NCI-H446 treated with DMSO at 0.1 percent for 48 hours (cell line): ENCODE measurements at places on chromosomes 5 and 9.
A peak's percentile ranks its signal among the peaks of the same experiment; 100 is the strongest.

GRCh38 chr5:42467981-42468524 is 44.8 kb downstream of the GHR start:
- no peak for DNase-seq

DNA sequence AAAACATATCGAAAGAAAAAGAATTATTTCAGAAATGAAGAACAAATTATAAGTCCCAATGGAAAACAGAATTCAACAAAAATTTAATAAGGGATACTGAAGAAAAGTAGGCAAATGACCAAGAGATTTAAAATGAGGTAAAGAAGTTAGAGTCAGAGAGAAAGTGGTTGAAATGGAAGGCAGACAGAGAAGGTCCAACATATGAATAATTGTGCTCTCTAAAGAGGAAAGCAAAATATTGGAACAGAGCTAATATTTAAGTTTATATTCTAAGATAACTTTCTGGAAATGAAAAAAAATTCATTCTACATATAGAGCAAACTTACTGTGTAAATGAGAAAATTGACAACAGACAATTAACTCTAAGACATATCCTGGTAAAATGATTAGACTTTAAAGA is 94.1 kb downstream of the PTCH1 start:
- no peak for DNase-seq

- no peak for DNase-seq
These were observed 260.8 kb upstream of the PPP1R2B start for GRCh38 chr5:156589104-156589945.

GRCh38 chr5:174293481-174293880 is 248.0 kb downstream of the NSG2 start:
- no peak for DNase-seq

- DNase-seq: no peak
These were observed 10.4 kb downstream of the DNAH5 start for GRCh38 chr5:13934125-13934524.

DNA sequence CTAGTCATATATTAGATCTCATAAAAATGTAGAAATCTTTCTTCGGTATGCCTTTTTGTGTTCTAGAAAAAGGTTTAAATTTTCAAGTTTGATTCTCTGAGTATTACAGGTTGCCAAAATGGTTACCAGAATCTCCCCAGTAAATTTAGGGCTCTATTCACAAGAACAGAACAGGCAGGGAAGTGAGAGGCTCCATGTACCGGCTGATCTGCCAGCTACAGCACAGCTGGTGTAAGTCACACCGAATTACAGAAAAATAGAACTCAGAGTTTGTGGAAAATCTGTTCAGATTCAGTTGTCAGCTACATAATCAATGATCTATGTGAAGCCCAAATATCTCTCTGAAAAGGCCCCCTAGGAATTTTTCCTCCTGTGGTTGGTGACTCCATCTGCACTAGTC is 10.5 kb downstream of the FAM81B start:
- DNase-seq: no peak

DNA sequence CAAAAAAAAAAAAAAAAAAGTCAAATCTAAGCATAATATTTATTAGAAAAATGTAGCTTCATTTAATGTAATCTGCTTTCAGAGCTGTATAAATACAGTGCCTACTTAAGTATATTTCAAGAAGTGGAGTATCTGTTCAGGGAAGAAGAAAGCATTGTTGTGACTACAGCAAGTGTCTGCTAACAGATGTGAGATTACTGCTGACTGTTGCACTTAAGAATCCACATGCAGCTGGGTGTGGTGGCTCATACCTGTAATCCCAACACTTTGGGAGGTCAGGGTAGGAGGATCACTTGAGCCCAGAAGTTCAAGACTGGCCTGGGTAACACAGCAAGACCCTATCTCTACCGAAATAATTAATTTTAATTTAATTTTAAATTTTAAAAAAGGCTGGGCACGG is 19.0 kb downstream of the KDM3B start:
- no peak for DNase-seq

DNA sequence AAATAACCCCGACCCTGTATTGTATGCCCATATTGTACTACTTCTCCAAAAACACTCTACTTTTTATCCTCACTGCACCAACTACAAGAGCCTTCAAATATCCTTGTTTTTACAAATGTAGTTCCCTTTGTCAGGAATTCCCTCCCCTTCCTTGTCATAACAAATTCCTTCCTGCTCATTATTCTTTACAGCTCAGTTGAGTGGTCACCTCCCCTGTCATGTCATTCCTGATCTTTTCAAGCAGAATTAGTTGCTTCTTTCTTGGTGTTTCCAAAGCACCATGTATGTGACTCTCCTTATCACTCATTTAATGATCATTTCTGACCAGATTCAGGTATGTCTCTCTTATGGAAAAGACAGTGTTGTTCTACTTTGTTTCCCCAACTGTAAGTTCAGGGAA is 194.2 kb upstream of the SMC2 start:
- no peak for DNase-seq

- no peak for DNase-seq
These were observed 73.4 kb upstream of the MEF2C start for GRCh38 chr5:88956416-88956815.

- DNase-seq: no peak
These were observed 19.6 kb downstream of the ROR2 start for GRCh38 chr9:91930475-91930874.

DNA sequence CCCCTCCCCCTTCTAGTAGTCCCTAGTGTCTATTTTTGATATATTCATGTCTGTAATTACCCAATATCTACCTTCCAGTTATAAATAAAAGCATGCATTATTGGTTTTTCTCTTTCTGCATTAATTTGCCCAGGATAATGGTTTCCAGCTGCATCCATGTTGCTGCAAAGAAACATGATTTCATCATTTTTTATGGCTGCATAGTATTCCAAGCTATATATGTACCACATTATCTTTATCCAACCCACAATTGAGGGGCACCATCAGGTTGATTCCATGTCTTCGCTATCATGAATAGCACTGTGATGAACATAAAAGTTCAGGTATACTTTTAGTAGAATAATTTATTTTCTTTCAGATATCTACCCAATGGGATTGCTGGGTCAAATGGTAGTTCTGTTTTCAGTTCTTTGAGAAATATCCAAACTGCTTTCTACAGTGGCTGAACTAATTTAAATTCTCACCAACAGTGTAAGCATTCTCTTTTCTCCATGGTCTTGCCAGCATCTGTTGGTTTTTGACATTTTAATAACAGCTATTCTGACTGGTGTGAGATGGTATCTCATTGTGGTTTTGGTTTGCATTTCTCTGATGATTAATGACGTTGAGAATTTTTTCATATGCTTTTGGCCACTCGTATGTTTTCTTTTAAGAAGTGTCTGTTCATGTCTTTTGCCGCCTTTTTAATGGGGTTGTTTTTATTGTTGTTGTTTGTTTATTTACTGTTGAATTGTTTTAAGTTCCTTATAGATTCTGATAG is 746.1 kb upstream of the MEF2C start:
- no peak for DNase-seq

- DNase-seq: no peak
These were observed 494.6 kb downstream of the ENC1 start for GRCh38 chr5:74145951-74146350.

DNA sequence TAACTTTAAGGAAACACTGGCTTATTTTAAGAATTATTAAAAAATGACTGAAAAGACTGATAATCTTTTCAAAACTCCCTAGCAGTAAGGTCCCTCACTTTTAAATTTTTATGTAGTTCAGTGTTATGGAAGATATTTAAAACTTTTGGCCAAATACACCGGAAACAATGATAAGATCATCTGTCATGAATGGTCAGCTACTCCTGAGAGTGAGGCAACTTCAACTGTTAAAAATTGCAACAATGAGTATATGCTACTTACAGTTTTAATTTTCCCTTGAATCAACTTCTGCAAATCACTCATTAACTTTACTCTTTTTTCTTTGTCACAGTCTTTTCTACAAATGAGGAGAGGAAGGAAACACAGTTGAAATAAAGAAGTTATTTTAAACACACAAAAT is 10.8 kb downstream of the PUM3 start:
- DNase-seq: no peak

DNA sequence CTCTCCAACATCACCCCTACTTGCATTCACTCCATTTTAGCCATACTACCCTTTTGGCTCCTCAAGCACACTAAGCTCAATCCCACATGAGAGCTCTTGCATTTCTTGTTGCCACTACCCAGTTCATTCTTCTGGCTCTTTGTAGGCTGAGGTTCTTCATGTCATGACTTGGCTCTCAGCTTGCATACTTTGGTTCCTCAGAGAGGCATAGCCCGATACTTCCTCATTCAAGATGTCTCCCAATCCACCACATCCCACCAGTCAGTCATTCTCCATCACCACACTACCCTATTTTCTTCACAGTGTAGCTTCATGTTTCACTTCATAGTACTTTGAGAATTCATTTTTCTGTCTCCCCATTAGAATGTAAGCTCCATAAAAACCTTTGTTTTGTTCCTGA is 116.7 kb downstream of the NR6A1 start:
- DNase-seq: no peak

GRCh38 chr5:31156631-31157160 is 36.8 kb upstream of the CDH6 start:
- DNase-seq: no peak

DNA sequence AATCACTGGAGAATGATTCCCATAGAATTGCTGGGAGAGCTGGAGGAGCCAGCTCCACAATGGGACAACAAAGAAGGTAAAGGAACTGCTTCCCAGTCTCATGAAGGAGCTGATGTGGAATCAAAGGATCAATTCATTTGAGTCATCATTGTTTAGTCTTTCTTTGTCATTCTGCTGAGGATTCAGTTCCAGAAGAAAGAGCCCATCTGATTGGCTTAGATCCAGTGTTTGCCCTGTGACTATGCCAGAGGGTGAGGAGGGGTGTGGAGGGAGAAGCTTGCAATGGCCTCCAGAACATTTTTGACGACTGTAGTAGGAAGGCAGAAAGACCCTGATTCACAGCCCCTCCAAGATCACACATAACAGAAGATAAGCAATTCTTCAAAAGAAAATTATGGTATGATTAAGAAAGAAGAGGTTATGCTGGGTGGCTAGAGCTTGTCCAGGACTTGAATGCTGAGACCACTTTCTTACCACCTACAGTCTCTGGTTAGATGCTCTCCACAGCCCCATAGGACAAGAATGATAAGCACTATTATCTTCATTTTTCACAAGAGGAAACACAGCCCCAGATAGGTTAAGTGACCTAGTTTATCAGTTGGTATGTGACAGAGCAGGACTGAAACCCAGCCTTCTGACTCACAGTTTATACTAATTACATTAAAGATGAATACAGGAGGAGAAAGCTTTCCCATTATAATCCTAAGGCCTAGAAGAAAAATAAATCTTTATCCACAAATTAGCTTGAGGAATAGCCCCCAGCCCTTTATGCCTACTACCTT is 363.1 kb downstream of the PRELID2 start:
- DNase-seq: no peak

DNA sequence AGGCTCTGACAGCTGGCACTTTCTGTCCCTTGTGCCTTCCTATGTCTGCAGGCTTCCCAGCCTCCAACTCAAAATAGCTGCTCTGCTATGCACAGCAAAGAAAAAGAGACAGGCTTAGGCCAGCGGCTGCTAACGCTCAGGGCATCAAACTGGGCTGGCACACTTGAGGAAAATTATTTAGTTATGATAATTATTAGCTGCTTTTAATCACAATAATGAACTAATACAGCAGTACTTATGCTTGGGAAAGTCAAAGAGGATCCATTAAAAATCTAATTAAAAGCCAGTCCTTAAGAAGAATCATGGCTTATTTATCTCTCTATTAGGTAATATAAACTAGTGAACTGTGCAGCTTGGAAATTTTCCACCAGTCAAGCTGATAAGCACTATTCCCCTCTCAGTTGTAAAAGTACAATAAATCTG is 233.2 kb downstream of the SLIT3 start:
- no peak for DNase-seq

GRCh38 chr5:150609843-150610584 is 30.4 kb upstream of the SYNPO start:
- DNase-seq: no peak

- DNase-seq: no peak
These were observed 7.7 kb upstream of the TTC23L start for GRCh38 chr5:34831303-34831702.

DNA sequence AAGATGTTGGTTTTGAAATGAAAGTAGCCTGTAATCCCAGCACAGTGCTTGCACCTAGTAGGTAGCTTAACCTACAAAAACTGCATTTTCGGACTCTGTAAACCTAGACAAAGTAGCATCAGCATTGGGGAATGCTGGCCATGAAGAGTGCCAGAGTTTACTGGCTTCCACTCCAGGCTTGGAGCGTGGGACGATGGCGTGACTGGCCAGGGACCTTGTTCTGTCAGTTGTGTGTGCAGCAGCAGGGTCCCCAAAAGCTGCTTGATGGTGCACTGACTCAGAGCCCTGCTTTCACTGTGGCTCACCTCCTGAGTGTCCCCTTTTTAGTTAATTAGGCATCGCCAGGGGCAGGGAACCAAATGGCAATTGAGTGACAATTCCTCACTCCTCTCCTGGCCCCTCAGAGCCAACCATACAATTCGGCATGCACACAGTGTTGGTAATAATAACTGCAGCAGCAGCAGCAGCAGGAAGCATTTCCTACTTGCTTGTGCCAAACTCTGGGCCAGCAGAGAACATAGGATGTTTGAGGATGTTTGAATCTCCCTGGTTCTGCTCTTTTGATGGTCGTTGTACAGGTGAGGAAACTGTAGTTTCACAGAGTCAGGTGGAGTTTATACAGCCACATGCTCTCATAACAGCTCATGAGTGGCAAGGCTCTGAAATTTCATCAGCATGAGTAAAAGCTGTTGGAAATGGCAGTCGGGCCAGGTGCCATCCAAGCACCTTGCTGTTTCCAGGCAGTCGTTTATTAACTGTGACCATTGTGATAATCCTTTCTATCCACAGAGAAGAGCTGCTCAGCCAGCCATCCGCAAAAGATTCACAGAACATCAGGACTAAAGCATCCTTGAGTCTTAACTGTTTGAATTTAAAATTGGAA is 4.2 kb downstream of the UBE2QL1 start:
- DNase-seq: no peak

- DNase-seq: no peak
These were observed 182.5 kb downstream of the GAS1 start for GRCh38 chr9:86764671-86765343.

DNA sequence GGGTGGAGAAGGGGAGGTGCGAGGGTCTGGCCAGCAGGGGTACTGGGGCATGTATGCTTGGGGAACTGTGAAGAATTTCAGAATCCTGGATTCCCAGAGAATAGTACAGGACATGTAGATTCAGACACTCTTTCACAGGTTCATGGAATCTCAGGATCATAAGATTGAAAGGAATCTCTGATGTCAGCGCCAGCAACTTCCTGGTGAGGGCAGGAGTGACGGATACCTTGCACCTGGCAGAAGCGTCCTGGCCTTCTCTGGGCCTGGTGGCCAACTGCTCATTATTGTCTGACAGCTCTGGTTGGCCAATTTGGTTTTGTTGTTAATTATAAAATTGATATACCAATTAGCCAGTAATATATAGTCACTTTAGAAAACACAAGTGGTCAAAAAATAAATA is 6.9 kb downstream of the GM2A start:
- DNase-seq: no peak

DNA sequence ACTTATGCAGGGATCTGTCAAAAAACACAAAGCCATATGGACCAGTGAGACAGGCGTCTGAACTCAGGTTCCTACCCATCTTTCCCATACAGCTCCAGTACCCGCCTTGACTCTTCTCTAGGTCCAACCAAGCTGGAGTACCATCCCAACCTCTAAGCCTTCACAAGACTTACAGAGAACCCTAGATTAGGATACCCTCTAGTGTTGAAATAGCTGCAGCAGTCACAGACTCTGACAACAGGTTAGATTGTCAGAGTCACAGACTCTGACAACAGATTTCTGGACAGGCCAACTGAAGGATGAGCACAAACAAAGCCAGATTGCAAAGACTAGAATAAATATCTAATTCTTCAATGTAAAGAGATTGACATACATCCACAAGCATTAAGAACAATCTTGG is 266.1 kb downstream of the GRIA1 start:
- peak; percentile 41 for DNase-seq
